Endodermal cell (in vitro differentiated cells): ENCODE measurements at places on chromosomes 5 and 9. TPM values are rescaled to one million over a fixed set of nuclear protein-coding genes. Genes with fewer than 3 reads are reported as not detected.

TOR4A gene
- 13.9 and 14.2 TPM in 2 replicates for total RNA-seq

TLE1 gene
- total RNA-seq = 73.5 and 79.9 TPM in 2 replicates

MOB3B gene
- total RNA-seq = 5.4 and 5.6 TPM in 2 replicates

IL9 gene
- not detected in 2 replicates for total RNA-seq

FAXDC2 gene
- 5.2 and 6.2 TPM in 2 replicates for total RNA-seq

CTXN3 gene
- total RNA-seq = not detected in 2 replicates

SLC2A8 gene
- 16.5 to 34.8 TPM (median 33.6 TPM) in 3 replicates for total RNA-seq

TAS2R1 gene
- not detected in 2 replicates for total RNA-seq

CCDC183 gene
- total RNA-seq = 7.3 and 10.9 TPM in 2 replicates

PRRX2 gene
- total RNA-seq = 3.8 and 4.4 TPM in 2 replicates

KCNV2 gene
- total RNA-seq = 2.0 TPM in 2 replicates

PCDHGA1 gene
- 0.31 to 0.38 TPM (median 0.38 TPM) in 3 replicates for total RNA-seq

SLC27A4 gene
- 6.2 to 23.7 TPM (median 22.4 TPM) in 3 replicates for total RNA-seq

UBAP1 gene
- 39.8 to 43.9 TPM (median 43.4 TPM) in 3 replicates for total RNA-seq

PCDHB9 gene
- 2.6 to 5.2 TPM (median 3.2 TPM) in 3 replicates for total RNA-seq

PRDM9 gene
- total RNA-seq = 0.18 TPM in 1 of 2 replicates, not detected in the other

BTNL8 gene
- not detected in 3 replicates for total RNA-seq

MRNIP gene
- total RNA-seq = 36.9 and 45.8 TPM in 2 replicates

PROB1 gene
- total RNA-seq = 2.4 to 4.8 TPM (median 4.8 TPM) in 3 replicates

IL3 gene
- total RNA-seq = not detected in 3 replicates

RGMB gene
- total RNA-seq = 53.0 and 60.2 TPM in 2 replicates

PDCD1LG2 gene
- total RNA-seq = not detected in 3 replicates

AQP7 gene
- total RNA-seq = 0.38 TPM in 1 of 3 replicates, not detected in the others

ABCA1 gene
- total RNA-seq = 33.3 and 34.8 TPM in 2 replicates

TTC33 gene
- 15.1 to 19.3 TPM (median 18.8 TPM) in 3 replicates for total RNA-seq

FSTL4 gene
- total RNA-seq = 5.4 and 5.5 TPM in 2 replicates

TAF11L11 gene
- total RNA-seq = not detected in 2 replicates

BRINP1 gene
- total RNA-seq = 8.7 and 9.6 TPM in 2 replicates

HRCT1 gene
- total RNA-seq = not detected in 3 replicates

MEF2C gene
- total RNA-seq = 0.38 to 0.64 TPM (median 0.50 TPM) in 3 replicates

LCN15 gene
- 0.47 and 0.51 TPM in 2 replicates for total RNA-seq

CD14 gene
- total RNA-seq = 0.18 TPM in 1 of 3 replicates, not detected in the others

SLF1 gene
- 18.1 and 22.0 TPM in 2 replicates for total RNA-seq

NFIB gene
- total RNA-seq = 7.9 to 15.2 TPM (median 14.1 TPM) in 3 replicates

C5orf52 gene
- not detected in 2 replicates for total RNA-seq

INSYN2B gene
- total RNA-seq = not detected in 3 replicates

UGT3A2 gene
- total RNA-seq = 13.5 and 15.5 TPM in 2 replicates

SLC25A2 gene
- 0.50 and 0.68 TPM in 2 replicates for total RNA-seq

LCN1 gene
- total RNA-seq = not detected in 2 replicates

TMEM215 gene
- total RNA-seq = 0.09 TPM in 1 of 3 replicates, not detected in the others

OTULINL gene
- total RNA-seq = 6.2 and 6.7 TPM in 2 replicates

TLX3 gene
- total RNA-seq = not detected in 2 replicates

TMEFF1 gene
- total RNA-seq = 96.8 to 111 TPM (median 106 TPM) in 3 replicates

GFI1B gene
- 0.29 and 0.44 TPM in 2 replicates for total RNA-seq

PDE6A gene
- total RNA-seq = 0.07 to 0.15 TPM (median 0.09 TPM) in 3 replicates

SHISAL2B gene
- 125 and 143 TPM in 2 replicates for total RNA-seq

CNTNAP3 gene
- total RNA-seq = 2.6 and 3.6 TPM in 2 replicates

CCL27 gene
- not detected in 2 replicates for total RNA-seq

INSL4 gene
- not detected in 3 replicates for total RNA-seq

TMEM252 gene
- total RNA-seq = not detected in 3 replicates
